Activated T-helper 2 cell treated with anti-CD3 and anti-CD28 coated beads, Interferon-gamma antibody, Interleukin-2, Interleukin-4, amounts not matched to agents 10 μg/mL and 5 μg/mL and 100 μg/mL, durations not matched to agents 14 hours and 24 hours and 36 hours (primary cell): ENCODE measurements at places on chromosomes 4 and X. TPM values are rescaled to one million over a fixed set of nuclear protein-coding genes. Genes with fewer than 3 reads are reported as not detected.

Gene ERAS
- not detected in 2 replicates for total RNA-seq

Gene CENPVL2
- total RNA-seq = not detected in 2 replicates

- no peak for DNase-seq
Observed at GRCh38 chr4:86961116-86961515, 26.3 kb downstream of the AFF1 start.

DNA sequence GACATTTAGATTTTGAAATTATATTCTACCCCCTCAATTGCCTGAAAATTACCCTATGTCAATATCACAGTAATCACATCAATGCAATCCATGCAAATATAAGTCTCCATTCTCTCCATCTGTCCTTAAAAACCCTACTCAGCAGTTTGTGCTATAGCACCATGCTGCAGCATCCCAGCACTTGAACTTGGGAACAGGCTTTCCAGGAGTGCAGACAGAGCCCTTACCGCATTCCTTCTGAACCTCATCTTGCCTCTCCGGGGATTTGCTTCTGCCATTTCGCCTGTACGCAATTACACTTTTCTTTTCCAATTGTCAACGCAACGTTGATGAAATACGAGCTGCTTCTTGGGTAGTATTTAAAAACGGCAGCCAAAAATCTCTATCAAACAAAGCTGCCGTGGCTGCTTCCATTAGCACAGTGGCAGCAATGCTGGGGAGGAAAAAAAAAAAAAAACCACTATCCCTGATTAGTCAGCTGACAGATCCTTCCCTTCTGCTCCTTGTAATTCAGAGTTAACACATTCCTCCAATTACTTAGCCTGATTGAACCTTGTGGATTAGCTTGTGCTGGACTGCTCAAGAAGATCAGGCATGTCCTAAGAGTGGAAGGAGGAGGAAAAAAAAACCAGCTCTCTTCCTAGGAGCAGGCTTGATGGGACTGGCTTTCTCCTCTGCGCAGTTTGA is 65.6 kb downstream of the MCF2 start:
- DNase-seq = no peak

Gene GATA1
- total RNA-seq = not detected in 2 replicates

- peak; percentile 47 for DNase-seq
Observed at GRCh38 chr4:158670975-158671664, 567 bp downstream of the C4orf46 start.

DNA sequence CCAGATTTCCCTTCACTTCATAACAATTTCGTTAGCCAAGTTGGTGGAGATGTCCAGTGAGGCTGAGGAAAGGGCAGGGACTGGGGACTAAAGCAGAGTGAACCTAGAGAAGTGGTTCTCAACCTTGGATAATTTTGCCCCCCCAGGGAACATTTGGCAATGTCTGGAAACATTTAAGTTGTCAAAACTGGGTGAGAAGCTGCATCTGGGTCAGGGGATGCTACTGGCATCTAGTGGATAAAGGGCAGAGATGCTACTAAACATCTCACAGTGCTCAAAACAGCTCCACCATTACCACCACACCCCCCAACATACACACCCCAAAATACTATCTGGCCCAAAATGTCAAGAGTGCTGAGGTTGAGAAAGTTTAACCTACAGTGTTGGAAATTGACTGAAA is 32.0 kb upstream of the FGF16 start:
- no peak for DNase-seq

GRCh38 chrX:9315086-9315485 is 149.8 kb upstream of the TBL1X start:
- DNase-seq = no peak

DNA sequence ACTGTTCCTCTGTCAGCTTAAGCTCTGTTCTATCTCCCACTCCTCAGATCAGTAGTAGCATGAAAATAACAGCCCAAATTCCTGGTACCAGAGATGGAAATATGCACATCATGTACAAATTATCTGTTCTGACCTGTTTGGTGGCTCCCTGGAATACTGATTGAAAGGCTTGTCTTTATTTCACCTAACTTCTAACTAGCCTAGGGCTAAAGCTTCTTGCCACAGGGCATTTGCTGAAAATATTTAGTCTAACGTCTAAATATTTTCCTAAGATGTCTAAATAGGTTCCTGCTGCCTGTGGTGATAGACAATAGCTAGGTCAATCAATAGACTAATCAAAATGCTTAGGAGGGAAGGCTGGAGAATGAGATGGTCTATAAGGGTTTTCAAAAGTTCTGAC is 12.9 kb upstream of the PRMT9 start:
- DNase-seq = no peak

DNA sequence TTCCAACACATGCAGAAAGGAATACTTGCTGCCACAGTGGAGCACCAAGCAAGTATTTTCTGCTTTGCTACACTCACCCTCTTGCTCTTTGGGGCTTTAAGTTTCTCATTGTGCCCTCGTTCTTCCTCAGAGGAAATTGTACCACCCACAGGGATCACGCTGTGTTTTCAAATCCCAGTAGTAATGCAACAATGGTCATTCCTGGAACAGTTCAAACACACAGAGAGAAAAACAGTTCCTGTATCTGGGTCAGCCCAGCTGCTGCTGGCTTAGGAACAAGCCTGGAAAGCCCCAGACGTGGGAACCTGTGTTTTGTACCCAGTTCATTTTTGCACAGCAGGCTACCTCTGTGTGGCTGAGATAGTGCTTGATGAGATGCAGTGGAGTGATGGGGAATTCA is 907.8 kb downstream of the STPG2 start:
- DNase-seq = no peak
